MM.1S (cell line): ENCODE measurements at places on chromosomes 4 and X.

DNA sequence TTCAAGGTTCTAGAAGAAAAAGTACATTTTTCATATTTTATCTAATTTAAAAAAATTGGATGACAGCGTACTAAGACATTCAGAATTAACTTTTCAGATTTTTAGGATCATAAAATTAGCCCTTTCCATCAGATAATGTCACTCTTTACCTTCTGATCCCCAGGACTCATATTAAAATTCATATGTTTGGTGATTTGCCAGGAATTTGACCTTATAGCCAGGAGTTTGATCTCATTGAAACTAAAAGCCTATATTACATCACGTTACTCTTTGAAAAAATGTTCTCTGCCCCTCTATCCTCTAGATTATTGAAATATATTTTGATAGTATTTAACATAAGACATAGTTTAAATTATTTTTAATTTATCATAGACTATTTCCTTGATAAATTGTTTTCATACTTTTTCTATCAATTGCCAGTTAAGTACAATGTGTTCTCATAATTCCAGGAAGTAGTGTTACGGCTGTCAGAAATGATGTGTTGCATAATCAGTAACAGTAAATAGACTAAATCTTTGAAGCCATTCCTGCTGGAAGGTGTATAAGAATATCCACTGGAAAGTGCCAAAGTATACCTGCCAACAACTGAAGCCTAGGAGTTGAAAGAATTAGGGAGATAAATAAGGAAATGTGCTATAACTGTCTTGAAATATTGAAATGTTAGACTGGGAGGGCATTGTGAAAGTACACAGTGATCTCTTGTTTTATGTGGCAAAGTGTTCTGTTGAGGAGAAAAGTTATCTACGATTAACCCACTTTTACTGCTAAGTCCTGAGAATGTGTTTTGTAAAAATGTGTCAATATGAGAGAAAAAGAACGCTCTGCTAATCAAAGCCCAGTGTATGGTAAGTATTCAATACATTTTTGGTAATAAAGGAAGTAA, 32.9 kb upstream of the PDGFC start:
- no peak for DNase-seq

DNA sequence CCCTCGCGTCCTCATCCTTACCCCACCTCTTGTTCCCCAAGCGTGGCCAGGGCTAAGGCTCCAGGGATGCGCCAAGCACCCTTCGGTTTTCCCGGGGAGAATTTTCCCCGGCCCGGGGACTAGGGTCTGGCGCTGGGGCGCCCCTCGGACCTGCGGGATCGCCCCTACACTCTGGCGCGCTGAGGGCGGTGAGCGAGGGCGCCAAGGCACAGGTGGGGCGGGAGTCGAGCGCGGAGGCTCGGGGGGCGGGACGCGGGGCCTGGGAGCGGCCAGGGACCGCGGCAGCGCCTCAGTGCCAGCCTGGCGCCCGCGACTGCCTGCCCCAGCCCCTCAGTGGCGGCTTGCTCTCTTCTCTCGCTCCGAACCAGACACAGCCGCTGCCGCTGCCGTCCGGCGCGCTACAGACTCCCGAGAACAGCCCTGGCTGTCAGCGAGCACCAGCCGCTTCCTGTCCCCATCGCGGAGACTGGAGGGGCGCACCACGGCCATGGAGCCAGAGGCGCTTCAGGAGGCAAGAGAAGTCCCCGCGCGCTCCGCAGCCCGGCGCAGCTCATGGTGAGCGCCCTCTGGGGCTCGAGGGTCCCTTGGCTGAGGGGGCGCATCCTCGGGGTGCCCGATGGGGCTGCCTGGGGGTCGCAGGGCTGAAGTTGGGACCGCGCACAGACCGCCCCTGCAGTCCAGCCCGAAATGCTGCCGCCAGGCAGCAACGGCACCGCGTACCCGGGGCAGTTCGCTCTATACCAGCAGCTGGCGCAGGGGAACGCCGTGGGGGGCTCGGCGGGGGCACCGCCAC, at the start of gene DRD5:
Gene DRD5 (plus strand): TSS at position 292 of the 793 bp plus-strand sequence. CDS start 396 bp downstream, at position 688.
- DNase-seq: no peak

DNA sequence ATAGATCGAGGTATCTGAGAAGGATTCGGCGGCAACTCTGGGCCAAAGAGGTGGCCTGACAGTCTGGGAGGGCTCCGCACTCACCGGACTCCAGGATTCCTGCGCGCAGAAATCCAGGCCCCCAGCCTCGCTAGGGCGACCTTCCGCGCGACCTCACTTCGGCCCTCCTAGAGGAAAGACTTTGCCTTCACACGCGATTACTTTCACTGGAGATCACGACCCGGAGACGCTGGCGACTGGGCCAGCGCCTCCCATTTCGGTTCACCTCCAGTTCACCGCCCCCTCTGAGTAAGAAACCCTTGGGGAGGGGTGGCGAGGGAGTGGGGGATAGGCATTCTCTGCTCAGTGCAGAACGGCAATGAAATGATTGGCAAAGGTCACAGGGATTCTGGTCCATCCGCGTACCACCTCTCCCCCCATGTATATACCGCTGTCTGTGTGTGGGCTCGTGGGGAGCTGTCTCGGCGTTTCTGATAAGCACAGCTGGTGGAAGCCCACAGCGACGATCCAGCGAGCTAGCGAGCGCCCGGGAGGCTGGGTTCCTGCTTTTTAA, 2.5 kb downstream of the POU3F4 start:
- DNase-seq: no peak

- DNase-seq: no peak
Measured at GRCh38 chr4:39522068-39522467, 5.2 kb downstream of the UGDH start.

- no peak for DNase-seq
Measured at GRCh38 chr4:47213971-47214370, 182.6 kb downstream of the GABRB1 start.

DNA sequence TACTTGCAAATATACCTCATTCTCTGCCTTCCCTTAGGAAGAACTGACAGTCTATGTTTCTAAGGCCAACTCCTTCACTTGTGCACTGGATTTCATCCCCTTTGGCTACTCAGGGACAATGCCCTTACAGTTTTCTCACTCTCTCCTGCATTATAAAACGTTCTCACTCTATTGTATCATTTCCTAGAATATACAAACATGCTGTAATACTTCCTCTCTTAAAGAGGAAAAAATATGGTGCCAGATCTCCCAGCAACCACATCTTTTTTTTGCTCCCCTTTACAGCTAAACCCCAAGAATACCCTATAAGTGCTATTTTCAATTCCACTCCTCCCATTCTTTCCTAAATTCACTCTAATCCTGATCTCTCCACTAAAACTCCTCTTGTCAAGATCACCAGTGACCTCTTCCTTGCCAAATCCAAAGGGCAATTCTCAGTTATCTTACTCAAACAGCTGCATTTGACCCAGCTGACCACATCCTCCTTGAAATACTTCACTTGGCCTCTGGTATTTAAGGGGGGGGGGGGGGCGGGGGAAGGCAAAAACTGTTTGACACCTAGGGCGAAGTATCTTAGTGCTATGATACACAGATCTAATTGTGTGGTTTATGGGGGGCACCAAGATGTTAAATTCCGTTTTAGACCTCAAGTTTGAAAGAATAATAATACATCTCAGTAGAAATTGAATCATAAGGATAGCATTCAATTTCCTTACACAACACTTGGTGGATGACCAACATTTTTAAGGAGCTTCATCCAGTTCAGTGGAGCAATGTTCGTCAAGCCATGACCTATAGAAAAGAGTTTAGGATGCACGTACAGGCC, 1.6 kb downstream of the RCHY1 start:
- peak; percentile 66 for DNase-seq

- DNase-seq: no peak
Measured at GRCh38 chrX:153060095-153060445, 3.8 kb downstream of the PNMA3 start.

- DNase-seq: peak; percentile 48
Measured at GRCh38 chrX:78024349-78025059, 55.1 kb upstream of the PGAM4 start.
